Ascending aorta (tissue), 2 donors: ENCODE measurements at places on chromosomes 6 and 20.

DNA sequence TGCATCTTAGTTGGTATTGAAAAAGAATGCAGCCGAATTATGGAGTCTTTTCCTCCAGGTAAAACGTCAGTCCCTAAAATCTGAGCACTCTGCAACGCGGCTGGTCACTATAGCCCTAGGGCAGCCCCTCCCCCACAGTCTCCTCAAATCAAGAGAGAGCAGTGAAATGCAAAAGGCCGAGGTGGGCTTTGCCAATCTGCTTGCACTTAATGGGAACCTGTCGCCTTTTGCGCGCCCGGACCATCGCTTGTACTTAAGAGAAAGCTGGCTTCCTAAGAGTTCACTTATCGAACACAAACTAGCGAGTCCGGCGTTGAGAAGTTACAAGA, 447 bp downstream of the MCM3 start:
- DNase-seq, result peak; percentile 67

DNA sequence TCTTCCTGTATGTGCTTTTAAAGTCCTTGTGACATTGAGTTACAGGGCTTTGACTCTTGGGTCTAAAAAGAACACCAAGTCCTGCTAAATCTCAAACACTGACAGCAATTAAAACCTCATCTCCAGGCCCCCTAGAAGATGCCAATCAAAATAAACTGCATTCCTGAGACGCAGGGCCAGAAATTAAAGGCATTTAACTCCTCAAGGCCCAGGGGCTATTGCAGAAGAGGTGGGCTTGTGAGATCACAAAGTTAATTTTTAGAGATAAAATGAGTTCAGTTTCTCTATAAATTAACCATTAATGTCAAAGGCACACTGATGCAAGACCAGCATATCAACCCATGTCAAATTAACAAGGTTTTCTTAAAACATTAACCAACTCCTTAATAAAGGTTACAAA, 145.6 kb upstream of the CARMIL1 start:
- no peak for DNase-seq

GRCh38 chr6:90131125-90131524, 165.5 kb downstream of the BACH2 start:
- DNase-seq, result no peak

- no peak for DNase-seq
Observed at GRCh38 chr20:32513031-32513866, 71.9 kb downstream of the NOL4L start.

DNA sequence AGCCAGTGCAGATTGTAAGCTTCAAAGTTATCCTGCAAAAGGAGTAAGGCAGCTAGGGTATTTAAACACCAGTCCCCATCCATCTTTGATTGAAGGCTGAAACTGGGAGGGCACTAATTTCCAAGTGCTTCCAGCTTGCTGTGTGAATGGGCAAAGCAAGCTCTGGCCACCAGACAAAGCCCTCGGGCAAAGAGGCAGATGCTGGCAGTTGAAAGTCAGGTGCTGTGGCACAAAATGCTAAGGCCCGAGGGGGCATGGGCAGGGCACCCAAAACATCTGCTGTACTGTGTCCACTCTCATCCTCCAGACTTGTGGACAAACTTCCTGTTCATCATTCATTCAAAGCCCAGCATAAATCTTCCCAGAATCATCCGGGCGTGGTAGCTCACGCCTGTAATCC, 62.9 kb downstream of the TRMT6 start:
- DNase-seq, result no peak

DNA sequence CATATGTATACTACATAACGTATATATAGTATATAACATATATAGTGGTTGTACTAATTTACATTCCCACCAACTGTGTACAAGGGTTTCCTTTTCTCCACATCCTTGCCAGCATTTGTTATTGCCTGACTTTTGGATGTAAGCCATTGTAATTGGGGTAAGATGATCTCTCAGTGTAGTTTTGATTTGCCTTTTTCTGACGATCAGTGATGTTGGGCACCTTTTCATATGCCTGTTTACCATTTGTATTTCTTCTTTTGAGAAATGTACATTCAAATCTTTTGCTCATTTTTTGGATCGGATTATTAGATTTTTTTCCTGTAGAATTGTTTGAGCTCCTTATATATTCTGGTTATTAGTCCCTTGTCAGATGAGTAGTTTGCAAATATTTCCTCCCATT, 11.4 kb downstream of the SYNJ2 start:
- no peak for DNase-seq

- no peak for DNase-seq
Observed at GRCh38 chr6:135784507-135784906, 67.0 kb upstream of the PDE7B start.

GRCh38 chr20:49557449-49557848, 10.5 kb downstream of the PTGIS start:
- no peak for DNase-seq

DNA sequence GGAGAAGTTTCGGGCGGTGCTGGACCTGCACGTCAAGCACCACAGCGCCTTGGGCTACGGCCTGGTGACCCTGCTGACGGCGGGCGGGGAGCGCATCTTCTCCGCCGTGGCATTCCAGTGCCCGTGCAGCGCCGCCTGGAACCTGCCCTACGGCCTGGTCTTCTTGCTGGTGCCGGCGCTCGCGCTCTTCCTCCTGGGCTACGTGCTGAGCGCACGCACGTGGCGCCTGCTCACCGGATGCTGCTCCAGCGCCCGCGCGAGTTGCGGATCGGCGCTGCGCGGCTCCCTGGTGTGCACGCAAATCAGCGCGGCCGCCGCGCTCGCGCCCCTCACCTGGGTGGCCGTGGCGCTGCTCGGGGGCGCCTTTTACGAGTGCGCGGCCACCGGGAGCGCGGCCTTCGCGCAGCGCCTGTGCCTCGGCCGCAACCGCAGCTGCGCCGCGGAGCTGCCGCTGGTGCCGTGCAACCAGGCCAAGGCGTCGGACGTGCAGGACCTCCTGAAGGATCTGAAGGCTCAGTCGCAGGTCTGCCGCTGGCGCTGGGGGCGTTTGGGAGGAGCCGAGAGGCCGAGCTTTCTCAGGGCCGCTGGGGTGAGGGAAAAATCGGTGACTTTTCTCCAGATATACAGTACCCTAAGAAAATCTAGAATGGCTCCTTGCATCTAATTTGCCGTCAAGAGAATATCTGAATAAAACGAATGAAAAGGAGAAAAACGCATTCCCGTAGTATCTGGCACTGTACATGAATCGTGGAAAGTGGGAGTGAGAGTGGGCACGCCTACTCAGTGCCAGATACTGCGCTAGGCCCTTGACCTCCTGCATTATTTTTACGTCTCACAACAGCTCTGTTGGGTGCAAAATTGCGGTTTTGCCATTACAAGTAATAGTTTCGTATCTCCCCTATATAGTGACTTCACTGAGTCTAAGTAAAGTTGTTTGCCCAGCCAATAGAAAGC, 1.0 kb downstream of the CALHM6 start:
- peak; percentile 66 for DNase-seq

- no peak for DNase-seq
Observed at GRCh38 chr6:158684745-158685324, 35.0 kb downstream of the SYTL3 start.

GRCh38 chr6:125802943-125803377, 12.2 kb downstream of the NCOA7 start:
- DNase-seq, result no peak

- no peak for DNase-seq
Observed at GRCh38 chr6:72950114-72950860, 275.0 kb downstream of the KHDC1L start.

DNA sequence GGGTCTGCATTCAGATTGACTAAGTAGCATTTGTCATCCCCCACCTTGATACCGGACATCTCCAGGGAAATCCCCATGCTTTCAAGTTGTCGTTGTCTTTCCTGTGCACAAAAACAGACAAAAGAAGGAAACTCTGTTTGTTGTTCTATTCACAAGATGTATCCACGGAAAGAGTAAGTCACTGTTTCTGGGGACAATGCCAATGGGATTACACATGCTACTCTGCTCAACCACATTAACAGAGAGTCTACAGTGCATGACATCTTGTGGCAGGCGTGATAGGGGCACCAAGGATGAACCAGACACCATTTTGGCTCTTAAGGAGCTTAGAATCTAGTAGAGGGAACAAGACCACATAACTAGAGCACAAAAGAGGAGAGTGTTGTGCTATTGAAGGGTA, 124.4 kb upstream of the NUP153 start:
- DNase-seq, result no peak

- no peak for DNase-seq
Observed at GRCh38 chr20:53792946-53793536, 199.4 kb upstream of the ZNF217 start.

DNA sequence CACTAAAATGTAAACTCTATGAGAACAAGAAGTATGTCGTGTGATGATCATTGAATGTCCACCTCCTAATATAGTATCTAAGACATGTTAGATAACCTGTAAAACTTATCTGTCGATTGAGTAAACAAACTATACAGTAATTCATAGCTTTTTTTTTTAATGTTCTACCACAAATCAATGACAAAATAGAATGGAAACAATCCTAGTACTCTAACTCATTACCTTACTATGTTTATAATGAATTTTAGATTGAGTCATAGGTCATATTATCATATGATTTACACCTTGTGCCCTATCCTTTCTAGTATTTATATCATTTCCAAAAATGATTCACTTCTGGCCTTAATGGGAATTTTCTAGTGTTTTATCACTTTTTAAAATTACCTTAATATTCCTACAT, 6.1 kb downstream of the VTA1 start:
- DNase-seq, result no peak

- no peak for DNase-seq
Observed at GRCh38 chr6:105626295-105627158, 223.6 kb upstream of the PREP start.

DNA sequence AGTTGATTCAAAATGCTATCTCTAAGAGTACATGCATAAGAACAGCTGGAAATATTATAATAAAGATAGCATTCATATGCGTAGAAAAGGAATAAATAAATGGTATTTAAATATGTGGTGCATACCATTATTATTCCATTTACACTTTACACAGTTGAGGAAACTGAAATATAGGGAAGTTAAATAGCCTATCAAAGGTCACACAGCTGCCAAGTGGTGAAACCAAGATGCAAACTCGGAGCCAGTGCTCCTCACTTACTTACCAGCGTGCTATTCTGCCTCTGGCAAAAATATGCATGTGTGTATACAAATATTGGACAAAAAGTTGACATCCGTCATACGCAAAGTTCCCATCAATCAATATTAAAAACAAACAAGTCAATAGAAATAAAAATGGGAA, 22.3 kb upstream of the ANKEF1 start:
- DNase-seq, result no peak

- peak; percentile 22 for DNase-seq
Observed at GRCh38 chr20:57879437-57879778, 169.6 kb upstream of the PMEPA1 start.

- peak; percentile 85 for DNase-seq
Observed at GRCh38 chr20:44384423-44385027, 29.0 kb downstream of the HNF4A start.

DNA sequence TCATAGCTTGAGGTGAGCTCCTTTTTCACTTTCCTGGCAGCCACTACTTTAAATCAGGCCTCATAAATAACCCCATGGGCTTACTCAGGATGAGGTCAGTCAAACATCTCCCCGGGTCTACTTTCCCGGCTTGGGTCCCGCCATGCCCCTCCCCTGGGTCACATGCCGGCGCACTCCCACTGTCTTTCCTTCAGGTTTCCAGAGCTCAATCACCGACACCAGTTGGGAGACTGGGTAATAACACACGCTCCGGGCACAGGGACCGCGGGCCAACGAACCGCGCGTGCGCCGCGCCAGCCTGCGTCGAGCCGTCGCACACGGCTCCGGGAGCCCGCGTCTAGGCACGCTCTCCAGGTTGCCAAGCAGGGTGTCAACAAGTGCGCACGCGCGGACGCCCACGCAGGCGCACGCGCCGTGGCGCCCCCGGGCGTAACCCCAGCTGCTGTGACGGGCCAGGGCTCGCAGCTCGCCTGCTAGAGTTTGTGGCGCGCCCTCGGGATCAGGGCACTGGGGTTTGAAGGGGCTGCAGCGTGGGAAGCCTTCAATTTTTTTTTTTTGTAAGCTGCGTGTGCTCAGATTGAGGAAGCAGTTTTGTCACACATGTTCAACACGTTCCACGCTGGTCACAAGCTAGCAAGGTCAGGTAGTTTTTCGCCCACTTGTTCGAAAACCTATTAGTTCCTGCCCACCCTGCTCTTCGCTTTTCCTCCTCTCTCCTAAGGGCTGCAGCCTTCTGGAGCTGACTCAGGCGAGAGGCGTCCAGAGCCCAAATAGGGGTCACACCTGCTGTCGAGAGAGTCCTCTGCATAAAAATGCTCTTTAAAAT, 31.8 kb downstream of the TFAP2B start:
- no peak for DNase-seq

GRCh38 chr20:13061381-13061780, 52.6 kb downstream of the SPTLC3 start:
- no peak for DNase-seq

GRCh38 chr6:45076217-45076930, 251.8 kb upstream of the RUNX2 start:
- DNase-seq, result no peak

- DNase-seq, result no peak
Observed at GRCh38 chr20:62381202-62381797, 5.6 kb upstream of the RPS21 start.

DNA sequence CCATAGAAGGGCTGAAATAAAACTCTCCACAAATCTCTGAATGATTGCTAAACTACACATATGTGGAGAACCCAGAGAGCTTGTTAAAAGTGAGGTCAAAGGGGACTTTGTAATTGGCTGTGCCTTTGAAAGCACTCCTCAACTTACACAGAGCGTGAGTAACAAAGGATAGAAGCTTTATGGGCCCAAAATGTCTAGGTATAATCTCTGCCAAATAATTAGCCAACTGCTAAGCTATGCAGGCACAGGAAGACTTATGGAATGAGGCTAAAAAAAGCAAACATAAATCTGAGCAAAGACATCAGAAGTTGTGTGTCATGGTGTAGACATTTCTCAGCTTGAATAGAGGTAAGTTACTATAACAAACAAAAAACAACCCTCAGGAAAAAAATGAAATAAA, 23.3 kb upstream of the UST start:
- DNase-seq, result no peak

- DNase-seq, result no peak
Observed at GRCh38 chr6:157571950-157572349, 191.0 kb downstream of the ZDHHC14 start.

DNA sequence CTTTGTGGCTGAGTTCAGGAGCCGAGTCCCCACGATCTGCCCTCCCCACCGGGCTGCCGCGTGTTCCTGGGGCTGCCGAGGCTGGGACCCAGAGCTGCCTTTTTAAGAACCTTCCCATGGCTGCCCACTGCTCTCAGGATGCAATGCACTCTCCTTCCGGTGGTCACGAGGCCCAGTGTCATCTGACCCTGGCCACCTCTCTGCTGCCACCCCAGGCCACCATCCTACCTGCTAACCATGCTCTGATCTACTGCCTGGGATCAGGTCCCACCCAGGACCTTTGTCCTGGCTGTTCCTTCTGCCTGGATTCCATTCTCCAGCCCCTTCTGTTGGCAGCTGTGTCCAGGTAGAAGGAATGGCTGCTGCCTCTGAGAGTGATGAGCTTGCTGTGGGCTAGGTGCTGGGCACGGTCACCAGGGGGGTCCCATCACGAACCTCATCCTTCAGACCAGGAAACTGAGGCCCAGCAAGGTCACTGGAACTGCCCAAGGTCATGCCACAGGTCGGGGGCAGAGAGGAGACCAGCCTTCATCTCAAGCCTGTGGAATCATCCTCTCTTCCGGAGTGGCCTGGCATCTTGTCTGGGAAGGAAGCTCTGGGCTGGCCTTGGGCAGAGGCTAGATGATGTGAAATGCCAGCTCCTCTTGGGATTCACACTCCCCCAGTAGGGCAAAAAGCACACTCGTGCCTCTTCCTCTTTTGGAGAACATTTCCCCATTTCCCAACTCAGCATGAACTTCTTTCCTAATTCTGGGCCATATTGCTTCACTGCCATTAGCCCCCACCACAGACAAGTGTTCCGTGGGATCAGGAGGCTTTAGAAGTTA, 20.5 kb downstream of the PCK1 start:
- DNase-seq, result no peak
